A549 (cell line): ENCODE measurements at places on chromosomes 5 and 9. TPM values are rescaled to one million over a fixed set of nuclear protein-coding genes. Genes with fewer than 3 reads are reported as not detected.

HRH2 gene
- polyA plus RNA-seq = 0.54 to 0.87 TPM (median 0.58 TPM) in 3 replicates

FRMD3 gene
- polyA plus RNA-seq = 3.0 to 3.3 TPM (median 3.2 TPM) in 3 replicates

IL5 gene
- polyA plus RNA-seq = not detected in 3 replicates

PCDHB10 gene
- 0.04 TPM in 1 of 3 replicates, not detected in the others for polyA plus RNA-seq

IGFBPL1 gene
- 2.7 to 3.0 TPM (median 2.7 TPM) in 3 replicates for polyA plus RNA-seq

RIMOC1 gene
- 12.7 to 14.5 TPM (median 13.5 TPM) in 3 replicates for polyA plus RNA-seq

CDKN2B gene
- not detected in 3 replicates for polyA plus RNA-seq

ARID3C gene
- 0.08 to 0.10 TPM (median 0.09 TPM) in 3 replicates for polyA plus RNA-seq

KIF24 gene
- 3.0 to 3.3 TPM (median 3.2 TPM) in 3 replicates for polyA plus RNA-seq

CYLC2 gene
- not detected in 3 replicates for polyA plus RNA-seq

BASP1 gene
- 381 to 414 TPM (median 391 TPM) in 3 replicates for polyA plus RNA-seq

ZNF367 gene
- polyA plus RNA-seq = 8.2 to 8.3 TPM (median 8.3 TPM) in 3 replicates

HAND1 gene
- polyA plus RNA-seq = 0.05 TPM in 1 of 3 replicates, not detected in the others

POU5F2 gene
- polyA plus RNA-seq = not detected in 3 replicates

IFNA2 gene
- polyA plus RNA-seq = not detected in 3 replicates

HNRNPA0 gene
- 47.9 to 51.2 TPM (median 49.4 TPM) in 3 replicates for polyA plus RNA-seq

BTNL9 gene
- 1.2 to 1.8 TPM (median 1.5 TPM) in 3 replicates for polyA plus RNA-seq

GLDC gene
- polyA plus RNA-seq = 16.7 to 18.9 TPM (median 17.4 TPM) in 3 replicates

ANKRD18A gene
- 4.0 to 4.9 TPM (median 4.2 TPM) in 3 replicates for polyA plus RNA-seq

- DNase-seq = no peak
These were observed 9.0 kb downstream of the CKMT2 start for GRCh38 chr5:81241961-81242648.

DNA sequence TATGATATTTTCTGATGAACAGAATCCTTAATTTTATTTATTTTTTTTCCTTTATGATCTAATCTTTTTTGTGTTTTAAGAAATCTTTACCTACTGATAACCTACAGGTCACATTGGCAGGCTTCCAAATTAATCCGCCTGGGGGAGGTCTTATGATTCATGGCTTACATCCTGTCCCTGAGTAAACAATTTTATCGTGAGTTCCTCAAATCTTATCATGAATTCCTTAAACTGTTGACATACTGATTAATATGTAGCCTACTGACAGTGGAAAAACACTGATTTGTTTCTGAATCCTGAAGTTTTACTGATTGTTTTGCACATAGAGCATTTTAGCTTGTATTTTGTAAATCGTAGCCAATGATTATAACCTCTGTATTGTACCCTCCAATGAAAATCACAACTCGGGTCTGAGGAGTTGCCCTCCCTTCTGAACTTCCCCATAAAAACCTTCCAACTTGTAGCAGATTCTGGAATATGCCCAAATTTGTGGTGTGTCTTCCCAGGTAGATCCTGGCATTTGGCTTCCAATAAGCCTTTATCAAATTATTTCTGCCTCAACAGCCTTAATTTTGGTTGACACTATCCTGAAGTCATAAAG is 105.6 kb downstream of the VCAN start:
- DNase-seq = peak; percentile 27

- DNase-seq = no peak
These were observed 62.8 kb downstream of the GNA14 start for GRCh38 chr9:77585335-77585786.

GRCh38 chr9:36572515-36573418 is at the start of gene MELK:
TSS of gene MELK (plus strand) at chr9:36572895. CDS start at chr9:36581682, 8,787 bp downstream.
- peak; percentile 82 for DNase-seq

DNA sequence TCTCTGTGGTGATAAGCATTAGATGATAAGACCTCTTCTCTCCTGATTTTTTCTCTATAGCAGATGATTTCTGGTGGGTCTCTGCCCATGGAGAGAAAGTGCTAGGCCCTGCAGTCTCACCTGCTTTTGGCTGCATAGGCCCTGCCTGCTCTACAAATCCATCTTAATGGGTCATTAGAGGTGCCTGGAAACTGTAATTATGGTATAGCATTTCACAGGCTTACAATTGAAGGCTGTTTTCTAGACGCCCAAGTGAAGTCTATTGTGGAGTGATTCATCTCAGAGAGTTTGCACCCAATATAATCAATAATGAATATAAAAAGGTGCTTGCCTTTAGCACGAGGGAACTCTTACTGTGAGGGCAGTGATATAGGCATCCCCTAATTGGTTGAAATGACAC is 33.8 kb downstream of the NEUROG1 start:
- no peak for DNase-seq

DNA sequence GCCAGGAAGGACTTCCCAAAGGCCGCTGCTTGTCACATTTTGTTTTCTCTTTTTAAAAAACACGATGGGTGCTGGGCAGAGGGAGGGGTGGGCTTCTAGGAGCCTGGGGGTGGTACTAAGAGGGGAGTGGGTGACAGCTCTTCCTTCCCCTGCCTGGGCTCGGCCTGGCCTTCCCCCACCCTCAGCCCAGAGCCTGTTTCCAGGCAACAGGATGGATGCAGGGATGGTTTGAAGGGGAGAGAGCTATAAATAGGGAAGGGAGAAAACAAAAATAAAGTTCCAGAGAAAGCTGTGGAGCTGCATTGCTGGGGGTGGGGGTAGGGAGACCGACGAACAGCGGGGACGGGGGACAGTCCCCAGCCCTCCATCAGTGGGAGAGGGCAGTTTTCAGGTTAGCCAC is 6.6 kb upstream of the GPRIN1 start:
- no peak for DNase-seq

GRCh38 chr5:133428072-133428660 is 184.2 kb downstream of the FSTL4 start:
- no peak for DNase-seq

DNA sequence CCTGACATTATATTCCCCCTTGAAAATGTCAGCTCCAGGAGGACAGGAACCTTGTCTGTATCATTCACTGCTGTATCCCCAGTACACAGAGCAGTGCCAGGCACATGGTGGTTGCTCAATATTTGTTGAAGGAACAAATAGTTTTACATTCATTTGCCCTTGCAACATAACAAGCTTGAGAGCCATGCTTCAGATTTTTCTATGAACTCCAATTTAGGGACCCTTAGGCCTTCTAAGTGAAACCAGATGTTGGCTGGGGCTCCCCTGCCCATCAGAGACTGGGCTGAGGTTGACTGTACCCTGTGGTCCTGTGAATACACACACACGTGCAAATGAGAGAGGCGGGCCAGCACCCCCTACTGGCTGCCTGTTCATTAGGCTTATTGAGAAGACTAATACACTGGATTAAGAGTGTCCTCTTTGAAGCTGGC is 214.9 kb upstream of the WWC1 start:
- peak; percentile 36 for DNase-seq

DNA sequence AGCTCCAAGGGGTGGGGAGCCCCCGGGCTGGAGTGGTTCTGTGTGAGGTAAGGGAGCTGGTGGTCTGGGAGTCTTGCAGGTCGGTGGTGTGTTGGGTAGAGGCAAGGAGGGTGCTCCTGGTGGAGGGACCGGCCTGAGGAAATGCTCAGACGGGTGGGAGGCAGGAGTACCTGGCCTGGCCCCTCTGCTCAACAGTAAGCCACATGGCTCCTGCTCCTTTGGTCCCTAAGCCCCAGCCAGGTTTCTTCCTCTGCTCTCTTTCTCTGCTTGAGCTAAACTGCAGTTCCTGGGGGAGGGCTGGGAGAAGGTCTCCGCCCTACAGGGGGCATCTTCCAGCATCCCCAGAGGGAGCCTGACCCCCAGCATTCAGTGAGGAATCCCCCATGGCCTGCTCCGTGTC is 17.2 kb downstream of the TSPAN17 start:
- no peak for DNase-seq

DNA sequence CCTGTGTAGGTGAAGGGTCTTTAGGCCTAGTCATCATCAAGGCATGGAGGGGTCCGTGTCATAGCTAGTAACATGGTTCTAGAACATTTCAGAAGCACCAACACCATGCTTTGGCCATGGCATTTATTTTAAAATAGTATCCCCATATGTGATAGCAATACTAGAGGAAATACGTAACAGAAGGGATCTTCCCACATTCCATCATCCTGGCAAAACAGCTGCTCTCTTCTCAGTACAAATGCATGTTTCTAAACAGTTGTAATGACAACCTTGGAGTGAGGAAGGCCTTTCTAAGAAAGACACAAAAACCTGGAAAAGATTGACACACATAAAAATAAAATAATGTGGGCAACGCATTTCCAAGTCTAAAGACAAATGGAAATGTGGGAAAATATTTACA is 97.6 kb downstream of the GADD45G start:
- no peak for DNase-seq

DNA sequence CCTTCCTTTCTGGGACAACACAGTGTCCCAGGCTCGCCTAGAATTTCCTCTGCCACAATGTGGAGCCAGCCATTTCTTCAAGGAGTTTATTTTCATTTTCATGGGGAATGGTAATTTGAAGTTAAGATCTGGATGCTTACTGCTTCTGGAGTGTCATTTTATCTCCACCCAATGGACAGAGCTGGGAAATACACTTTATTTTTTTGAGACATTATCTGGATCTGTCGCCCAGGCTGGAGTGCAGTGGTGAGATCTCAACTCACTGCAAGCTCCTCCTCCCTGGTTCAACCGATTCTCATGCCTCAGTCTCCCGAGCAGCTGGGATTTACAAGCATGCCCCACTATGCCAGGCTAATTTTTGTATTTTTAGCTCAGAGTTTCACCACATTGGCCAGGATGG is 12.7 kb upstream of the THG1L start:
- peak; percentile 56 for DNase-seq

DNA sequence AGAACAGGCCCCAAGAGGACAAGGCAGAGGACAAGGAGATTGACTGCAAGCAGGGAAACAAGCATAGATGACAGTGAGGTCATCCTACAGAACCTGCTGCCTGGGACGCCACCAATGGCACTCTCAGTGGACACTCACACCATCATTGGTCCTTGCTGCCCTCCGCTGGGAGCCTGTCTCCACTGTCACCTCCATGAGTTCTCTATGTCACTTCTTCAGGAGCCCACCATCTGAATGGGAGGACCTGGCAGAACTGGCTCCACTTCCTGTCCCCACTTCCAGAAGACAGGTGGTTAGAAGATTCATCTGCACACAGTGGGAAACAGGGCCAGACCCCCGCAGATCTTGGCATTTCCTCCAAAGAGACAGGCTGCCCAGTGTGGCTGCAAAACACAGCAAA is 188.9 kb downstream of the HSD17B3 start:
- peak; percentile 13 for DNase-seq

DNA sequence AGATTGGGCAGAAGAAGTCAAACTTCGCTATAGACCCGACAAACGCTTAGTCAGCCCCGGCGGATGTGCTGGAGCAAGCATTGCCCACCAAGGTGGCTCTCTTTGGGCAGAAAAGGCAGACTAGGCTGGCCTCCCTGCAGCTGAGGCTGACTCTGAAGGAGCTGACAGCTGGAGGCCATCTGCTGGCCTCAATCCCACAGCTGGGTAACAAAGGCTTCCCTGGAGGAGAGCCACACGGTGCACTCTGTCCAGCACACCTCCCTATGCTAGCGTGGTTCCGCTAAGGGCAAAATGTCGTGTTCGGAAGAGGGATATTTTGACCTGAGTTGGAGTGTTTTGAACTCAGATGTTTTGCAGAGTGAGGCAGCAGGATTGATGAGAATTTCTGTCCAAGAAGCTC is 103.5 kb upstream of the PTCH1 start:
- DNase-seq = no peak

GRCh38 chr9:70480405-70480980 is 66.0 kb upstream of the KLF9 start:
- no peak for DNase-seq

- no peak for DNase-seq
These were observed 1.7 kb downstream of the JAK2 start for GRCh38 chr9:4986783-4987182.

GRCh38 chr5:97627272-97627671 is 444.2 kb upstream of the RIOK2 start:
- DNase-seq = no peak

DNA sequence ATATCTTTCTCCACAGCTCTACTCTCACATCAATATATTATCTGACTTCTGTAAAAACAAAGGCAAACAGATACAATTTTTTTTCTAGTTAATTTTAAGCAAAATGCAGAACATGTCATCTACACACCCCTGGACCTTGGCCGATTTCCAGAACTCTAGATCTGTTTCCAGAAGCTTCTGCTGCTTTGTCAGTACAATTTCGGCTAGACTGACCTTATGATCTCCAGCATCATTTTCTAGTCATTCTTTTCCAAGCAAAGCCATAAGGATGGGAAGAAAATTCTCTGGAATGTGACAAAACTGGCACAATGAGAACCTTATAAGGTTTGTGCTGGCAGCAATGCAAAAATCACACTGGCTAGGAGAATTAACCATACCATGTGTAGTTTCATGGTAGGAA is 132.8 kb upstream of the MPDZ start:
- DNase-seq = no peak

- DNase-seq = no peak
These were observed 2.6 kb upstream of the SEMA6A start for GRCh38 chr5:116577064-116577788.

GRCh38 chr9:125483697-125484096 is 222.1 kb downstream of the GAPVD1 start:
- no peak for DNase-seq

GRCh38 chr5:97142521-97143254 is at the start of gene LIX1:
TSS of gene LIX1 (minus strand) at chr5:97142611. CDS start at chr5:97142576, 35 bp downstream.
- peak; percentile 29 for DNase-seq

GRCh38 chr9:86511614-86512360 is 157.6 kb upstream of the TUT7 start:
- no peak for DNase-seq

DNA sequence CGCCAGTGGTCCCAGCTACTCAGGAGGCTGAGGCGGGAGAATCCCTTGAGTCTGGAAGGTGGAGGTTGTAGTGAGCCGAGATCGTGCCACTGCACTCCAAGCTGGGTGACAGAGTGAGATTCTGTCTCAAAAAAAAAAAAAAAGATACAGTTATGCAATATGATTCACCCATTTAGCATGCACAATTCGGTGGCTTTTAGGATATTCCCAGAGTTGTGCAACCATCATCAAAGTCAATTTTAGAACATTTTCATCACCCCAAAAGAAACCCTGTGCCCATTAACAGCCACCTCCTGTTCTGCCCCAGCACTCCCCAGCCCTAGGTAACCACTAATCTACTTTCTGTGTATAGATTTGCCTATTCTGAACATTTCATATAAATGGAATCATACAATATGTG is 4.3 kb upstream of the DHFR start:
- no peak for DNase-seq

DNA sequence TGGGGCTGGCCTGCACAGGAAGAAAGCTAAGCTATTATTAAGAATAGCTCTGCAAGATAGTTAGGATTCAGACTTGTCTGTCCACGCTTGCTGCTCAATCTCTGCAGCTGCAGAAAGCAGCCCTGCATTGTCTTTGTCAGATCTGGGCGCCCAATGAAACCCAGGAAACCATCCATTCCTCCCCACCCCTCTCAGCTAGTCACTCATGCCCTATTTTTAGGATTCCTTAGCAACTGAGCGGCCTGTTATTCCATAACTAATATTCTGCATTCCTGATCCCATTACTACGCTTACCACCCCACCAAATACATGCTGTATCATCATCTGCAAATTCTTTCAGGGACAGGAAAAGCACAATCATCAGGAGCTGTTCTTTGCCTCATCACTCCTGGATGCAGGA is 52.9 kb upstream of the APC start:
- DNase-seq = no peak

- no peak for DNase-seq
These were observed 55.4 kb downstream of the ADGRV1 start for GRCh38 chr5:90613918-90614504.

- DNase-seq = no peak
These were observed 2.3 kb upstream of the ST8SIA4 start for GRCh38 chr5:100905259-100905914.

GRCh38 chr5:149423794-149424268 is 44.7 kb upstream of the IL17B start:
- DNase-seq = no peak
